ENCODE measurements at places on chromosomes 2 and 18.

DNA sequence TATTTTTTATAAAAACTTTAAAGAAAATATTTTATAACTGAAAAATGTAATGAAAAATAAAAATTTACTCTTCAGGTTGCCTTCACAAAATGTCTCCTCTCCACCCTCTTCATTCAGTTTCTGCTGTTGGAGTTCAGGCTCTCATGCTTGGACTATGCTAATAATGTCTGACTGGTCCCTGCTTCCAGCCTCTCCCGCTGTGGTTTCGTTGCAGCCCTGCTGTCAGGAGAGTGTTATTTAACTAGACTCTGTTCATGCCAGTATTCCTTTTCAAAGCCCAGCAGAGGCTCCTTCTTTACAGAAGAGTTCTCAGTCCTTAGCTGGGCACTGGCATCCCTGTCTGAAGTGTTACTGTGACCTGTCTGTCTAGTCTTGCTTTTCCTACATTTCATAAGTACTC is 40.4 kb downstream of the CLIP4 start:
- DNase-seq, result no peak

DNA sequence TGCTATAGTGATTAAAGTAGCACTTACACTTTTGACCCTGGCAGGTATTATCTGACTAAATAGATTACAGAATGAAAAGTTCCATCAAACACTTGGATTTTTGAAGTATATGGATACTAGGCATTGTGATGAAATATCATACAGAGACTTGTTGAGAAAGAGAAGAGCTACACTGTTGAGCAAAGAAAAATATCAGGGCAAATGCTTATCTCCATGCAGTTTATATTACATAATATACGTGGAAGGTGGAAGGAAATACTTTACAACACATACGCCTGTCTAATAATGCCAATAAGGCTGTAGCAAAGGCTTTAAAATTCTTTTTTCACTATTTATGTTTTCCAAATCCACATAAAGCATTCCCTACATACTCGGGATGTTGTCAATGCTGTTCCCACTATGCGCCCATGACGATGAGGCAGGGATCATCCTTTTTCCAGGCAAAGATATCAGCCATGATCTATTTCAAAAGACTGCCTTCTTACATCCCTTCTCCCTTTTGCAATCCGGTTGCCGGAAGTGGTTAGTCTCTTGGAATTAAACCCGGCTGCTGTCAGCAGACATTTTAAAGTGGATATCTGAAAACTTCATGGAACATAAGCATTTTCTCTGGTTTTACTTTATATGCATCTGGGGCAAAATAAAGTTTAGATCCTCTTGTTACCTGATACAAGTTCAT is 92.6 kb upstream of the ITGA4 start:
- DNase-seq, result no peak

DNA sequence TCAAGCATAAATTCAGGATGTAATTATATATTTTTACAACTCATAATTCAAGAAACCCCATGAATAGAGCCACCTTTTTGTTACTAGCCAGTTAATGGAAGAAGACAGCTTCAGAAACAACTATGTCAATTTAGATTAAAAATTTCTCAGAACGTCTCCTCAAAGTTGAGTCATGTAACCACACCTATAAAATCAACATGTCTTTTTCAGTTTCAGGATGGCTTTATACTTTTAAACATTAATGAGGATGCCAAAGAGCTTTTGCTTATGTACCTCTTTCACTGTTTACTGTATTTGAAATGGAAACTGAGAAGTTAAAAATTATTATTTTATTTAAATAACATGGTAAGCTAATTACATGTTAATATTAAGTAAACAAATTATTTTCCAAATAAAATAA is 280.1 kb downstream of the PTH2R start:
- DNase-seq, result no peak

DNA sequence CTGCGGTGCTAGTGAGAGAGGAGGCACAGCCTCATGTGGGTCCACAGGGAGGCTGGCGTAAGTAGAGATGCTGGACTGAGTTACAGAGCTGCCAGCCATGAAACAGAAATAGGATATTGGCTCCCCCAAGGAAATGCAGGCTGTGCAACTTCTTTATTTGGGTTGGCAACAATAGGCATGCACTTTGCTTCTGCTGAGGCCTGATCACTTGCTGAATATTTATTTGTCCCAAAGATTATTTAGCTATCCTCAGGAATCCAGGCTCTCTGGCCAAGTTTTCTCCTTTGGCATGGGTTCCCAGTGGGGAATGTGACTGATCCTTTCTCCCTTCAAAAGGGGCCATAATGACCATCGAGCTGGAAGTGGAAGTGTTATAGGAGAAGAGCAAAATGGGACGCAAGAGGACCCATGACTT is 60.0 kb downstream of the MAPK4 start:
- DNase-seq, result no peak

- DNase-seq, result no peak
These were observed 148.3 kb downstream of the HNMT start for GRCh38 chr2:138112536-138112935.

- no peak for DNase-seq
These were observed 37.6 kb upstream of the ONECUT2 start for GRCh38 chr18:57397440-57398132.

GRCh38 chr18:74499633-74500032 is 3.5 kb downstream of the CNDP2 start:
- no peak for DNase-seq

DNA sequence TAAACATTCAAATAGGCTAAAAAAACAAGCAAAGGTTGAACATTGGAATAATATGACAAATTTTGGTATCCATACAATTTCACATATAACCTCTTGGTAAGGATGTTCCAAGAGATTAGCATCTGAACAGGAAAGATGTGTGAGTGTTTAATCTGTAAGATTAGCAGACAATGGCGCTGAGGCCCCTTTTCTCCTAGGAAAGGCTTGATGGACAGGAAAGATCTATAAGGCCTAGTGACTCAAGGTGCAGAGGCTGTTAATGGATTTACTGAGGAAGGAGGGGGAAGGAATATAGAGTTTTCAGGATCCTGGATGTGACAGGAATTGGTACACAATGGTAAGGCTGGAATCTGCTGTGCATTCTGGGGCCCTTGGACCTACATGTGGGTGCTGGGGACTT is 48.1 kb upstream of the SMAD2 start:
- no peak for DNase-seq

DNA sequence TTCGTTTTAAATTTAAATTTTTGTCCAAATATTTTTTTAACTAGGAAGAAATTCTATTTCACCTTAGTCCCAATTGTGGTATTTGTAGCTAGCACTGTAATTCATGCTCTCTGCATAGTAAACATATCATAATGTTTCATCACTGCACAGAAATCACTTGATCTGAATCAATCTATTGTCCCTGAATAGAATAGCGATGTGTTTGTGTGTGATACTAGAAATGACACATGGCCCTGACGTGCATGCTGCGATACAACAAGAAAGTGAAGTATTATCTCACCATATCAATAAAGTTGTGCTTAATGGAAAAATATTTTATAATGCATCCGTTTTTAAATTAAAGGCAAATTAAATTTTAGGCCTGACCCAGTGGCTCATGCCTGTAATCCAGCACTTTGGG is 10.0 kb downstream of the TTL start:
- no peak for DNase-seq

DNA sequence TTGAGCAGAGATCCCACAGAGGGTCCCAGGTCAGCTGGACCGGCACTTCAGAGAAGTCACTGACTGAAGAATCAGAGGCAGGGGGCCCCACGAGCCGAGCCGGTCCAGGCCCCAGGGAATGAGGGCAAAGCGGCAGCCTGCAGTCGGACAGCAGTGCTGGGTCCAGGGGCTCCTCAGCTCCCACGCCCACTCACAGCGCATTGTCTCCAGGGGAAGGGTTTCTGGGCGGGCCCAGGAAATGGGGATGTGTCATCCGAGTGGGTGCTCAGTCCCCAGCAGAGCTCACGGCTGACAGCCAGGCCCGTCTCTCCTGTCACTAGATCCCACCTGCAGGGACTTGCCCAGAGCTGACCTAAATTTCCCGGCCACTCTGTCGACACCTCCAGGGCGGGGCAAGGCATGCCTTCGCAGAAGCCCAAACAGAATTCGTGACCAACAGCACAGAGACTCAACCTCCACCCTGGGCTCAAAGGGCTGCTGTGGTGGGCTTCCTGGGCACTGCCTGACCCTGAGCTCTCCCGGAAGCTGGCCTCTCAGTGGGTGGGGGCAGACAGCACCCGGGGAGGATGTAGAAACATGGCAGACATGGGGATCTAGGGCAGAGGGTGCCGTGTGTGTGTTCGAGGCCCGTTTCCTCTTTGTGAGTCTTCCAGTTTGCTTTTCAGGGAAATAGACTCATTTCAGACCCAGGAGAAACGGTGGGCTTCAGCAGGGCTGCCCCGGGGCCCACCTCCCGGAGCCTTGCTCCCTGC is 42.1 kb upstream of the TAF1B start:
- DNase-seq, result peak; percentile 21

GRCh38 chr2:119195001-119195400 is 28.6 kb upstream of the STEAP3 start:
- DNase-seq, result no peak

DNA sequence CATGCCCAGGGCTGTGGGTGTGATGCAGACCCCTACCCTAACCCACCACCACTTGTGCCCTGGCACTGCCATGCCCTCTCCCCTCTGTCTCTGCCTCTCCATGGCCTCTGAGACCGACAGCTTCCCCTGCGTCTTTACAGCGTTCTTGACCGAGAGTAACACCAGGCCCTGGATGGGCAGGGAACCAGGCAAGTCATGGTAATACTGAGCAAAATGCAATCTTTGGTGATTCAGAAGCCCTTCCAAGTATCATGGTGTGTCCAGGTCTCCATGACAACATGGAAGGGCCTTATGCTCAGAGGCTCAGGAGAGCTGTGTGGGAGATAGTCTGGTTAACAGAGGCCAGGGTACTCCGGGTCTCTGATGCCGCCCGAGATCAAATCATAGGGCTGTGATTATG is 176.1 kb downstream of the KLHL29 start:
- DNase-seq, result no peak

GRCh38 chr2:28557389-28558131 is 61.7 kb downstream of the PLB1 start:
- no peak for DNase-seq

GRCh38 chr2:32248299-32248698 is 16.4 kb downstream of the NLRC4 start:
- DNase-seq, result no peak

DNA sequence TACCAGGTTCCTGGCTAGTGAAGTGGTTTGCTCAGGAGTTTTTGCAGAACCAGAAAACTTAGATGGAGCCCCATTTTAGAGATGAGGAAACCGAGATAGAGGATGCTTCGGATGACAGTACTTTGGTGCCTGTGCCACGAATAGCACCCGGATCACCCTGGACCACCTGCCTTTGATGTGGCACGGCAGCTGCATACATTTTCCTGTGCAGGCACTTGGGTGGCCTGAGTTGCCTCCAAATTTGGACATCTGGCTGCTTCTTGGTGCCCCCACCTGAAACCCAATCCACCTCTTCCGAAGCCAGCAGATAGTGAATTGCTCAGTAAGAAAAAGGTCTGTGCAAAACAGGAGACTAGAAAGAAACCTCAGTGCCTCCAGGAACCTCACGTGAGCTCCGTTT is 140.6 kb upstream of the ID2 start:
- DNase-seq, result no peak

DNA sequence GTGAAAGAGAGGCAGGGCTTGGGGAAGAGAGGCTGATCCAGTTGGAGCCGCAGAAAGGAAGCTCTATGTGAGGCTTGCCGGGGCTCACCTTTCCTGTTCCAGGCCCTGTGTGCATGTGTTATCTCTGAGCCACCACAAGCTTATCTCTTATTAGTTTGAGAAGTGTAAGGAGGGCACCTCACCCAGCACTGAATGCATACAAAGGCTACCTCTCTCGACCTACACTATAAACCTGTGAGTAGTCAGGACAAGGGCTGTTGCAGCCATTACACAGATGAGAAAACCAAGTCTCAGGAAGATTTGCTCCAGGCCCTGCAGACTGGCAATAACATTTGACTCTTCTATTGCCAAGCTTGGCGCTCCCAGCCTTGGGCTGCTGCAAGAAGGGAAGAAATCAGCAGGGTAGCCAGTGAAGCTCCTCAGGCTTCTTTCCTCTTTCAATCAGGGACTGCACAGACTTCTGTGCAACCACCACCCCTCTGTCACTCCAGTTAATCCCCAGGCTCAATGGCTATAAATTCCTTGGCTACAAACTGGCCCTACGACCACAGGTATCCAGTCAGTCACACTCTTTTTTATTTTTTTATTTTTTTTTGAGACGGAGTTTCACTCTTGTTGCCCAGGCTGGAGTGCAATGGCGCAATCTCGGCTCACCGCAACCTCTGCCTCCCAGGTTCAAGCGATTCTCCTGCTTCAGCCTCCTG is 73.8 kb downstream of the CLHC1 start:
- DNase-seq, result no peak

DNA sequence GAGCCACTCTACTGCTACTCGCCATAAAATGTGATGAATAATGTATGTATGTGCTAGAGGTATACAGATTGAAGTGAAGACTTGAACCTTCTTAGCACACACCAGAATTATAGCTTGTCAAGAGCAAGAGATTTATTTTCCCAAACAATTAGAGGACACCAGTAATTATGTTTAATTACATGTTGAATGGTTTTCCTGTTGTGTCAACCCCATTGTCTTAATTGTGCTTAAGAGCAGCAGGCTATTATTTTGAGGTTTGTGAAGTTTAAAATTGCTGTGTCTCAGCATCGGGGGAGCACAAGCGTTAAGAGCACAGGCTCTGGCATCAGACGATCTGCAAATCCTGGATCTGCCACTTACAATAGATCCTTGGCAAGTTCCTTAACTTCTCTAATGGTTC is 29.0 kb downstream of the KIF5C start:
- DNase-seq, result no peak

DNA sequence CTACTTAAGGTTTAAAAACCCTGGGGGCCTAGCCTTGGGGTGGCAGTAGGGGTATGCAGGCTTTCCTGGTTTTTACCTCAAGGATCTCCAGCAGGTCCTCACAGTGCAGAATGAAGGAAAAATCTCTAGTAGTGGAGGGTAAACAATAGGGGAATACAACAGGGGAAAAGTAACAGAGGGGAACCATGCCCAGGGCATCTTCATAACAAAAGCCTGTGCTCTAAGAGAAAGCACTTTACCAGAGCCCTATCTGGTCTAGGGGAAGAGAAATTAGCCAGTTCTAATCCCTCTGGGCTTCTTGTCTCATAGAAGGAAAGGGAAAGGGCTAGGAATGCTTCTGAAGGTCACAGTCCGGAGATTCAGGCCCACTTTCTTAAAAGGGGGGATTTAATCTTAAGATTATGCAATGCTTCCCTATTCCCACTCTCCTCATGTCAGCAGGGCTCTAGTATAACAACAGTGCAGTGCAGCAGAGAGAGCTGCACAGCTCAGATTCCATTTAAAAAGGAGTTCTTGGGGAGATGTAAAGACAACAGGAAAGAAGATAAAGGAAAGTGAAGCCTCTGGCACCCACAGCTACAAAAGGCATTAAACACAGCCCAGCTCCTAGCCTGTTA is 149.0 kb upstream of the CYP1B1 start:
- DNase-seq, result no peak

DNA sequence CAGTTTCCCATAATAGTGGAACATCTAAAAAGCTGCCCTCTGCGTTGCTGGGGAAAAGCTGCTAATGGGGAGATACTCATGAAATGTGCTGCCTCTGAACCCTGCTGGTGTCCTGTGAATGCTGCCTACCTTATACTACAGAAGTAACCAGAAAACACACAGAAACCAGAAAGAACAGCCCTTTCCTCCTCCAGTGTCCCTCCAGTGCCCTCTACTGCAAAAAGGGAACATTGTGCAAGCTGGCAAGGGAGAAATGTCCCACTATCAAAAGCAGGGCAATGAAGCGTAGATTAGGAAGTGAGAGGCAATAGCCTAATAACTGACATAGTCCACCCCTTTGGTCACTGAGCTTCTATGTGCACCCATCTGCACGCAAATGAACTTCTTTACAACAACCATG is 162.7 kb upstream of the ETAA1 start:
- no peak for DNase-seq
